Hematopoietic multipotent progenitor cell treated with erythropoietin and hydrocortisone succinate and interleukin-3 and kit ligand, for 4 days (in vitro differentiated cells): ENCODE measurements at places on chromosomes 4 and X.
A peak's percentile ranks its signal among the peaks of the same experiment; 100 is the strongest.

DNA sequence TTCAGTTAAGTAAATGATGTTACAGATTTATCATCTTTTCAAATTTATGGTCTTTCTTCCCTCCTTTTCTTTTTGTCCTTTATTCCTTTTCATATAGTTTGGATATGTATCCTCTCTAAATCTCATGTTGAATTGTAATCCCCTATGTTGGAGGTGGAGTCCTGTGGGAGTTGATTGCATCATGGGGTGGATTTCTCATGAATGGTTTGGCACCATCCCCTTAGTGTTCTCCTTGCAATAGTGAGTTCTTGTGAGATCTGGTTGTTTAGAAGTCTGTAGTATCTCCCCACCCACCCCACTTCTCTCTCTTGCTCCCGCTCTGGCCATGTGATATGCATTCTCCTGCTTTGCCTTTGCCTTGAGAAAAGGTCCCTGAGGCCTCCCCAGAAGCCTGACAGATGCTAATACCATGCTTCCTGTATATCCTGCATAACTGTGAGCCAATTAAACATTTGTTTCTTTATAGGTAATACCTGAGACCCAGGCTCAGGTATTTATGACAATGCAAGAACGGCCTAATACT lies 236.7 kb downstream of the PRDM5 start:
- no peak for DNase-seq

DNA sequence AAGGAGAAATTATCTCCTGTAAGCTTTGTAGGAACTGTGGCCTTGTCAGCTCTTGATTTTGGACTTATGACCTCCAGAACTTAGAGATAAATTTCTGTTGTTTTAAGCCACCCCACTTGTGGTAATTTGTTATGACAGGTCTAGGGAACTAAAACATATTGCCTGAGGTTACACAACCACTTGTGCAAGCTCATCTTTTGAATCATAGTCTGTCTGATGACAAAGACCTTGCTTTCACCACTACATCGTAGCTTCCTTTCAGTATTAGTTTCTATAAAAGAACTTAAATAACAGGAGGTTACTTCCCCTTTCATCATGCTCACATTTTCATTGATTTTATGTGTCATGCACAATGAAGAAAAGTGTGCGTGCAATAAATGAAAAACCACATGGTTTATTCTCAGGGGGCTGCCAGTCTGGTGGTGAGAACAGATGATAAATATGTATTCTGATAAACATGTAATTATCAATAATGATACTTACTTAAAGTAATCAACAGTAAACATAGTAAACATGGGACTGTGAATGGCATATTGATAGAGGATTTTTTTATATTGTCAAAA lies 690.0 kb upstream of the HS3ST1 start:
- DNase-seq: peak; percentile 70

- DNase-seq: peak; percentile 89
Observed at GRCh38 chr4:99811850-99812249, 4.8 kb upstream of the DAPP1 start.

GRCh38 chr4:104352211-104352610 lies 142.5 kb downstream of the CXXC4 start:
- DNase-seq: peak; percentile 9

GRCh38 chr4:37453999-37454800 lies 209.7 kb downstream of the NWD2 start:
- DNase-seq: no peak

DNA sequence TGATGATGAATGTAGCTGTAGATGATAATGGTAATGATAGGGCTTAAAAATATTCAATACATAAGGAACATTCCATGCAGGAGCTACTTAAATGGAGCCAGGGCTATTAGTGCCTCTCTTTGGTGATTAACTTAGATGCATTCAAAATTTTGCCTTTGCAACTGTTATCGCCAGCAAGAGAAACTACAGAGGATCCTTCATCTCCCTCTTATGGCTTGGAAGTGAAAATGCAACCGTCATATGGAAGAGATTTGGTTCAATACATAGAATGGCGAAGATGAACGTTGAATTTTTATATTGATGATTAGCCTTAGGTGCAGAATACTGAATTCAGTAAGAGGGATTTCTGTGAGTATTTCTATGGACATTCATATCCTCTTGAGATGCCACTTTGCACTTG lies 134.5 kb upstream of the NLGN4X start:
- DNase-seq: no peak

- peak; percentile 64 for DNase-seq
Observed at GRCh38 chr4:1862055-1862911, 6.3 kb upstream of the LETM1 start.

GRCh38 chr4:138945401-138945800 lies 70.2 kb upstream of the NOCT start:
- no peak for DNase-seq

DNA sequence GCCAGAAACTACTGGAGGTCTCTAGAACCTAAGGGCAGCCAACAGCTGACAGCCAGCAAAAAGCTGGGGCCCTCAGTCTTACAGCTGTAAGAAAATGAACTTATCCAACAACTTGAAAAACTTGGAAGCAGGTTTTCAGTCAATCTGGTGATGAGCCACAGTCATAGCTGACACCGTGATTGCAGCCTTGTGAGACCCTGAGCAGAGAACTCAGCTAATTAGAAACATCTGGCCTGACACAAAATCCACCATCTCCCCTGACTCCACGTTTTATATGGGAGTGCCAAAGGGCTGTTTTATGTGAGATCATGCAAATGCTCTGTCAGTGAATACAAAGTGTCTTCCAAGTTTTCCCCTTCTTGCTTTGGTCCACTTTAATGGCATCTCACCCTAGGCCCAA lies 198.8 kb upstream of the DCAF8L1 start:
- DNase-seq: no peak

GRCh38 chr4:175290401-175290800 lies 372.2 kb downstream of the ADAM29 start:
- no peak for DNase-seq

- no peak for DNase-seq
Observed at GRCh38 chrX:7771788-7772438, 71.1 kb upstream of the VCX start.

DNA sequence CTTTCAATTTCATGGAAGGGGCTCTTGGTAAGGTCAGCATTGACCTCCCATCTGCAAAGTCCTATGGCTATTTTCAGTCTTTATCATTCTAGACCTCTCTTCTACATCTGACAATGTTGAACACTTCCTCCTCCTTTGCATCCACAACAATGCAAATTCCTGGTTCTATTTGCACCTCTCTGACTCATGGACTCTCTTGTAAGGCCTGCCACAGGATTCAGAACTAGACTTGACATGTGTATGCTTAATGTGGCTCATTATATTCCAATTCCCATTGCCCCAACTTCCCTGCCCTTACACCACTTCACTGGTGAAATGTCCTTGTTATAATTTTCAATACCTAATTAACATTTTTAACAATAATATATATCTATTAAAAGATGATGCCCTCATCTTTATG lies 314.3 kb upstream of the FGF13 start:
- DNase-seq: no peak

GRCh38 chr4:75547647-75548387 lies 8.0 kb upstream of the ODAPH start:
- peak; percentile 45 for DNase-seq

- DNase-seq: no peak
Observed at GRCh38 chrX:70128071-70128470, 5.2 kb upstream of the IGBP1 start.

GRCh38 chr4:166274775-166275174 lies 401.7 kb downstream of the TLL1 start:
- DNase-seq: no peak

DNA sequence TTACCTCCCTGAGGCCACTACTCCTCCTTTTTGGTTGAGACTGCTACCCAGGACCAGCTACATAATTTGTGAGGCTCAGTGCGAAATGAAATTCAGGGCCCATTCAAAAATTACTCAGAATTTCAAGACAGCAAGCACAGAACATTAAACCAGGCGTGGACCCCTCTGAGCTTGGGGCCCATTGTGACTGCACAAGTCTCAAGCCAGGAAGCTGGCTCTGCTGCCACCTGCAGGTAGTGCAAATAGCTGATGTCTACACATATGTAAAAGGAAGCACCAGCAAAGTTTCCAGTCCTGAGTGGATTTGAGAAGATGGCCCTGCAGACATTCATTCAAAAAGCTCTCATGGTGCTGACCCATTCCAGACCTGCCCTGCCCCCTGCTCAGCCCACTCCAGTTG lies 213.4 kb upstream of the LNX1 start:
- peak; percentile 77 for DNase-seq

DNA sequence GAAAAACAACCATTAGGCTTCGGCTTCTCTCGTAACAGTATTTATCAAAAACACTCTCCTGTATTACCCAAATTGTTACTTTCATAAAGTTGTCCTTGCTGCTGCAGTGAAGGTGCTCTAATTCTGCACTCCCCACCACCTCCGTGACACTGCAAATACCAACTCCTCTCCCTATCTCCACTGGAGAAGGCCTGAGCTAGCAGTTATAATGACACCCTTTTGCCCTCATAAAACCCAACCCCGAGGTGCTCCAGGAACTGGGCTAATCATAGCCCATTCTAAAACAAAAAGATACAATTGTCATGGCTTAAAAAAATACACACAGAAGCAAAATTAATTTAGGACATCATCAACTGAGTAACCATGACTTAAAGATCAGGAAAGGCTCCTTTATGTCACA lies 59.2 kb downstream of the MAP7D2 start:
- DNase-seq: no peak

GRCh38 chrX:110173192-110174175 lies 144.4 kb downstream of the AMMECR1 start:
- no peak for DNase-seq

DNA sequence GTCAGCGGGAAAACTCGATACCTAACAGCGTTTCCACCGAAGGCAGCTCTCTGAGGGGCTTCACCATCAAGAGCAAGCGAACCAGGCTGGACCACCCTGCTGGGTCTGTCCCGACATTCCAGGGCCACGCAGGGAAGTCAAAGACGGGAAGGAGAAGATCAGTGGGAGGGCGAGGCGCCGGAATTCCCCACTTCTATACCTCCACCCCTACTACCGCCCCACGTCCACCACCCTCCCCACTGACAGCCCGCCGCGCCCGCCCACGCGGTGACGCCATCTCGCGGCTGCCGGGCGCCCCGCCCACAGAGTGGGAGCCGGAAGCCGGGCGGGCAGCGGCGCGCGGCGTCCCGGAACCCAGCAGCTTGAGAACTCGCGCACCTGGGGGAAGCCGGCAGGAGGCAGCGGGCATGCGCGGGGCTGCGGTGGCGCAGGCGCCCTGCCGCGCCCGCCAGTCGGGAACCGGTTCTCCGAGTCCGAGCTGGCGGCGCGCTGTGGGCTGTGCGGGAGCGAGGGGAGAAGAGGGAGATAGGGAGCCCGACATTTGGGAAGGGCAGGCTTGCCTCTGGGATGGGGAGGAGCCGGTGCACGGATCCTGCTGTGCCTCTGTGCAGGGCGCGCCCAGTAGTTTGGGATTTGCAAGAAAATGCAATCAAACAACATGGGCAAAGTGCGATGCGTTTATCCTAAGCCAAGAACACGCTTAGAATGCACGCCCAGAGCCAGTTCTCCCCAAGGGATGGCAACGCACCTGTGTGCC lies 3.2 kb upstream of the STIM2 start:
- peak; percentile 95 for DNase-seq

GRCh38 chr4:54165011-54165410 lies 64.1 kb upstream of the PDGFRA start:
- DNase-seq: no peak

DNA sequence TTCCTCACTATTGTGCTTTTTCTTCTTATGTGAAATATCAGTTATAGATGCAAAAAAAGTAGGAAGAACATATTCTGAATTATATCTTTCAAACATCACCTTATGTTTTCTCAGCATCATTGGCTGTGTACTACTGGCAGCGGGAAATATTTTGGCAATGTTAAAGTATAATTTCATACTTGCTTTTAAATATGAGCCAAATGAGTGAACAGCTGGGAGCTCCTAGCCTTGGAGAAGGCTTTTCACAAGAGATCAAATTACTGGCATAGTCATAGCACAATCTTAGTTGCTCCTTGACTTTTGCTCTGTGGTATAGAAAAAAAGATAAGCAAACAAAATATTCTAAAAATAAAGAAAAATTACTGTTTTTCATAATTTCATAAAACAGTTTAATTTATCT lies 1575.8 kb upstream of the PABPC4L start:
- no peak for DNase-seq

GRCh38 chrX:100379388-100379986 lies 30.6 kb downstream of the PCDH19 start:
- peak; percentile 17 for DNase-seq

DNA sequence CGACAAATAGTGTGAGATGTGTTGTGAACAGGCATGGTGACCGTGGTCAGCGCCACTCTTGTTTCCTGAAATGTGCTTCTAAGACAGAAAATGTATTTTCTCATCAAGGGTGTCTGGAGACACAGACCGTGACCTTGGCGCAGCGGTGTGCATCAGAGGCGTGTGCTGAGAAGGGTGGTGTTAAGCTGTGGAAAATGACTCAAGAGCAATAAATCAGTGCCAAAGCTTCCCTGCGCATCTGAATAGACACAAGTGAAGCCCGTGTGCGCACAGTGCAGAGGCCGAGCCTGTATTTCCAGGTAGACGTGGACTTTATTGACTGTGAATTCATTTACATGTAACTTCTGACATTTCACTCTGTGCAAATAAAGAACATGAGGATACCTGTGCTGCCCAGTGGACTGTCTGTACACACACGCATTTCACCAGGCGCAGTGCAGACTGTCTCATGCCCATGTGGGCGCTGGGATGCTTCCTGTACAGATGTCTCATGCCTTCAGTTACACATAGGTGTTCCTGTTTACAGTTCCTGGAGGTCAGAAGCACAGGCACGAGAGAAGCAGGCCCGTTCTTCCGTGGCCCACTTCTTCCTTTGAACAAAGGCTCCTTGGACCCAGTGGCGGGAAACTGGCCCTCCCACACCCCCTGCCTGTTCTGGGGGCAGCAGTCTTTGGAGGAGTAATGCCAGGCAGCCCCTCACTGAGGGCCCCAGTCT lies 31.9 kb downstream of the NSG1 start:
- no peak for DNase-seq

GRCh38 chrX:20237864-20238263 lies 28.8 kb downstream of the RPS6KA3 start:
- DNase-seq: no peak

DNA sequence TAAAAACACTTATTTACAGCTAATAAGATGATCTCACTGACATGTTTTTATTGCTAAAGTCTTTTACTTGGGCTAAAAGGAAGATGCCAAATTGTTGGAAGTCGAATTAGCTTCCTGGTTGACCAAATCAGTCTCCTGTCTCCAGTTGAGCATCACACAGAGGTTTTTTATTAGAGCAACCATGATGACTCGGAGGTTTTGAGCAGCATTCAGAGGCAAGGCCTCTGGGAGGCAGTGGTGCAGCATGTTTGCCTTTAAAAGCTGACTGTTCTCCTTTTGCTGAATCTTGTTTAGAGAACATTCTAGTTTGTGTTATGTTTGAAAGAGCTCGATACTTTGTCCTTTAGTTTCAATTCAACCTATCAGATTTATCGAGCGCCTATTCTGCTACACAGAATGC lies 2.1 kb downstream of the UCHL1 start:
- peak; percentile 69 for DNase-seq

- no peak for DNase-seq
Observed at GRCh38 chr4:99209671-99210070, 9.4 kb downstream of the ADH6 start.

- DNase-seq: peak; percentile 52
Observed at GRCh38 chrX:16033331-16033730, 90.0 kb upstream of the GRPR start.

GRCh38 chr4:109294468-109295020 lies 7.9 kb downstream of the COL25A1 start:
- DNase-seq: no peak

GRCh38 chr4:136392576-136392975 lies 1139.7 kb downstream of the PCDH18 start:
- DNase-seq: no peak

- DNase-seq: peak; percentile 75
Observed at GRCh38 chr4:102574317-102574716, 73.2 kb downstream of the NFKB1 start.
